M059J (cell line): ENCODE measurements at places on chromosomes 7 and 10.
A peak's percentile ranks its signal among the peaks of the same experiment; 100 is the strongest.

GRCh38 chr7:140334341-140335057 is 63.8 kb downstream of the SLC37A3 start:
- DNase-seq = no peak

DNA sequence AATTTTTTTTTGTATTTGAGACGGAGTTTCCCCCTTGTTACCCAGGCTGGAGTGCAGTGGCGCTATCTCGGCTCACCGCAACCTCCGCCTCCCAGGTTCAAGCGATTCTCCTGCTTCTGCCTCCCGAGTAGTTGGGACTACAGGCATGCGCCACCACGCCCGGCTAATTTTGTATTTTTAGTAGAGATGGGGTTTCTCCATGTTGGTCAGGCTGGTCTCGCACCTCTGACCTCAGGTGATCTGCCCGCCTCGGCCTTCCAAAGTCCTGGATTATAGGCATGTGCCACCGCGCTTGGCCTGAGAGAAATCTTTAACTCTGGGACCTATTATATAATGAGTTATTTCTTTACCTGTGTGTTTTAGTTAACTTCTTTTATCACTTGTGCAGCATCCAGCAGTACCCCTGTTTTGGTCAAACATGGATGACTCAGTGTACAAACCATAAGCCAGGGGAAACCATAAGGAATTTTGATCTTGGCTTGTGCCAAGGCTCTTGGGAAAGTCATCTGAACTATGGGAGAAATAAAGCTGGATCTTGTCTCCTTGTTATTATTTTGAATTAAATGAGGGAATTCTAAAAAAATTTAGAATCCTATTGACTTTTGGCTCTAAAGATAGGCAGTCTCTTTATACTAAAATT is 23.6 kb upstream of the ZRANB1 start:
- peak; percentile 80 for DNase-seq

- peak; percentile 10 for DNase-seq
Measured at GRCh38 chr10:110947061-110947595, 27.7 kb downstream of the SHOC2 start.

DNA sequence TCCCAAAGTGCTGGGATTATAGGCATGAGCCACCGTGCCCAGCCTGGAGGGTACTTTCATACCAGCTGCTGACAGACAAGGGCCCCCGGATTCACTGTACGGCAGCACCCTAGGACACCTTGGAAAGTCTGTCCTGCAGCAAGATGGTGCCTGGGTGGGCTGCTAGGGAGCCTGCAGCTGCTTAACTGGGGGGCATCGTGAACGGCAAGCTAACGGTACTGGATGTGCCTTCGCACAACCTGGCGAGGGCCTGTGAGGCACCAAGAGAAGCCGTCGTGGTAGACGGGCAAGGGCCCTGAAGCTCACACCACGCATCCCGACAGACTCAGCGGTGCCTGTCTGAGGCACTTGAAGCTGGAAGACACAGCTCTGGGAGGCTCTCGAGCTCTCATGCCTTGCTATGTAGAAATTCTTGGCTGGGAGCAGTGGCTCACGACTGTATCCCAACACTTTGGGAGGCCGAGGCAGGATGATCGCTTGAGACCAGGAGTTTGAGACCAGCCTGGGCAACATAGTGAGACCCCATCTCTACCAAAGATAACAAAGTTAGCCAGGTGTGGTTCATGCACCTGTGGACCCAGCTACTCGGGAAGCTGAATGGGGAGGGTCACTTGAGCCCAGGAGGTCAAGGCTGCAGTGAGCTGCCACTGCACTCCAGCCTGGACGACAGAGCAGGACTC is 9.4 kb downstream of the BRAT1 start:
- no peak for DNase-seq

DNA sequence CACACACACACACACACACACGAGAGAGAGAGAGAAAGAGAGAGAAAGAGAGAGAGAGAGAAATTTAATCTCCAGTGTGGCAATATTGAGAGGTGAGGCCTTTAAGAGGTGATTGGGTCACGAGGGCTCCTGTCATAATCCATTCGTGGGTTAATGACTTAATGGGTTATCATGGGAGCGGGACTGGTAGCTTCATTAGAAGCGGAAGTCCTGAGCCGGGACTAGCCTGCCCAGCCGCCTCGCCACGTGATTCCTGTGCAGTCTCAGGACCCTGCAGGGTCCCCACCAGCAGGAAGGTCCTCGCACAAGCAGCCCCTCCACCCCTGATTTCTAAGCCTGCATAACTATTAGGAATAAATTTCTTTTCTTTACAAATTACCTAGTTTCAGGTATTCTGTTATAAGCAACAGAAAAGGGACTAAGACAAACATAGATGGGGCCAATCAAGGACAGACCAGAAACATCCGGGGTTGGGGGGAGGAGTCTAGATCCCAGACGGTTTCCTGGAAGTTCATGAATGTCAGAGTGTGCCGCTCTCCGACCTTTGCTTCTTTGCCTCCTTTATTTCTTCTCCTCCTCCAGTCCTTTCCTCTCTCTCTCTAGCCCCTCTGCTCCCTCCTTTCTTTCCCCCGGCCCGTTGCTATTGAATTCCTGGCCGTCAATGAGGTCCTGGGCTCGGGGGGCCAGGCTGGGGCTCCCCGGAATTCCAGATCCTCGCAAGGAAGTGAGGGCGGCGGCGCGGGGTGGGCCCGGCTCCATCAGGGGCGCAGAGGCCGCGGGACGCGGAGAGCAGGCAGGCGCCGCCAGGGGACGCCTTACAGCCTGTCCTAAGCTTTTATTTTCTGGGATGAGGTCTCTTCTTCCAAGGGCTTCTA is 146.8 kb downstream of the CYP26A1 start:
- DNase-seq = no peak

GRCh38 chr7:51280156-51280555 is 36.5 kb downstream of the COBL start:
- DNase-seq = no peak

DNA sequence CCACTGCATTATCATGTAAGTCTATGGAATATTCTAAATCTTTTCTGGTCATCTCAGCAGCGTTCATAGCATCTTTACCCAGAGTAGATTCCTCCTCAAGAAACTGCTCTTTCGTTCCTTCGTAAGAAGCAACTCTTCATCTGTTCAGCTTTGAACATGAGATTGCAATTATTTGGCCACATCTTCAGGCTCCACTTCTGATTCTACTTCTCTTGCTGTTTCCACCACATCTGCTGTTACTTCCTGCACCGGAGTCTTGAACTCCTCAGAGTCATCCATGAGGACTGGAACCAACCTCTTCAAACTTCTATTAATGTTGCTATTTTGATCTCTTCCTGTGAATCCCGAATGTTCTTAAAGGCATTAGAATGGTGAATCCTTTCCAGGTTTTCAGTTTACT is 12.7 kb downstream of the CHST12 start:
- DNase-seq = no peak

- DNase-seq = peak; percentile 99
Measured at GRCh38 chr7:133853706-133854276, 273.3 kb upstream of the LRGUK start.

GRCh38 chr7:112211348-112211907 is 4.9 kb downstream of the ZNF277 start:
- no peak for DNase-seq

- DNase-seq = no peak
Measured at GRCh38 chr7:75811894-75812678, 1.5 kb downstream of the CCL24 start.

- no peak for DNase-seq
Measured at GRCh38 chr10:78764436-78764835, 304.3 kb upstream of the ZMIZ1 start.

DNA sequence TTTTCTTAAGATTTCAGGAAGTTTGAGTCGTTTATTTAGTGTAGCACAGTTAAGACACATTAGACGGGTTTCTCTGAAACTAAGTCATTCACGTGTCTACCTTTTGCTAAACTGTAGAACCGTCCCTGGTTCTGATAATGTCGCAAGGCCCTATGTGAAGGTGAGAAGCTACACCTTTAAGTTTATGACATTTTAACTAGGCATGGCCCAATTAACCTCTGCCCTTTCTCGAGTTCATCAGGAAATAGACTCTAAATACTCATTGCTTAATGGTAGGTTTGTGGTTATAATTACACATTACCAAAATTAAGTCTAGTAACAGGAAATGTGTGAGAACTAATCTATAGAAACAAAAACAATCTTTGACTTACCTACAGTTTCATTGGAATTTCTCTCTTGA is 126.6 kb upstream of the FZD8 start:
- DNase-seq = no peak

GRCh38 chr10:132665946-132666704 is 119.8 kb downstream of the NKX6-2 start:
- DNase-seq = peak; percentile 94

GRCh38 chr10:74681917-74682627 is 144.3 kb upstream of the KAT6B start:
- no peak for DNase-seq

DNA sequence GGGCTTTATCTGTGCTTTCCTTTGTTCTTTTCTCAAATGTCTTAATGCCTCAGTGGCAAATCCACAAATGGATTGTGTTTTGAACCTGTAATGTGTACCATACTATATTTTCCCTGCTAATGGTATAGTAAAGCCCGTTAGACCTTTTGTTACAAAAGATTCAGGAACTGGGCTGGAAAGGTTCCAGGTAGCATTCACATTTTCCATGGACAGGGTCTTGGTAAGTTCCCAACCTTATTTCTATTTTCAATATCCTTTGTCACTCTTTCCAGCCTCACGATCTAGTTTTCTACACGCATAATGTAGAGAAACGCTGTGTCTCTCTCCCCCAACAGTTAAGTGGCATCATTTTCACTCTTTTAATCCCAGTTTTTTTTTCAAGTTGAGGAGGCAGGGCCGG is 153.0 kb downstream of the PLCE1 start:
- no peak for DNase-seq

GRCh38 chr7:128869944-128870285 is 7.3 kb downstream of the ATP6V1F start:
- DNase-seq = no peak

DNA sequence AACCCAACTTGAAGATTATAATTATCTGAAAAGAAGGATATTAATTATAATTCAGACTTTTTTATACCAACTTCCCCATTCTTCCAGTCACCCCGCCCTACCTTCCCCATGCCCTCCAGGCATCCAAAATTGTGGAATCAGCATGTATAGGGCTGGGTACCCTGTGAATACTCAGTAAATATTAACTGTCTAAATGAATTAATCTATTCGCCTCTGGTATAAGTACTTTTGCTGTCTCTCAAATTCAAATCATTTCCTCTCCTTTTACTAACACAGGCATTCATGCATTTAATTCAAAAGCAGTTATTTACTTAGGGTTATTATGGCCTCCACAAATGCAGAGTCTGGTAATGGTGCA is 26.5 kb upstream of the GOT1 start:
- DNase-seq = no peak

DNA sequence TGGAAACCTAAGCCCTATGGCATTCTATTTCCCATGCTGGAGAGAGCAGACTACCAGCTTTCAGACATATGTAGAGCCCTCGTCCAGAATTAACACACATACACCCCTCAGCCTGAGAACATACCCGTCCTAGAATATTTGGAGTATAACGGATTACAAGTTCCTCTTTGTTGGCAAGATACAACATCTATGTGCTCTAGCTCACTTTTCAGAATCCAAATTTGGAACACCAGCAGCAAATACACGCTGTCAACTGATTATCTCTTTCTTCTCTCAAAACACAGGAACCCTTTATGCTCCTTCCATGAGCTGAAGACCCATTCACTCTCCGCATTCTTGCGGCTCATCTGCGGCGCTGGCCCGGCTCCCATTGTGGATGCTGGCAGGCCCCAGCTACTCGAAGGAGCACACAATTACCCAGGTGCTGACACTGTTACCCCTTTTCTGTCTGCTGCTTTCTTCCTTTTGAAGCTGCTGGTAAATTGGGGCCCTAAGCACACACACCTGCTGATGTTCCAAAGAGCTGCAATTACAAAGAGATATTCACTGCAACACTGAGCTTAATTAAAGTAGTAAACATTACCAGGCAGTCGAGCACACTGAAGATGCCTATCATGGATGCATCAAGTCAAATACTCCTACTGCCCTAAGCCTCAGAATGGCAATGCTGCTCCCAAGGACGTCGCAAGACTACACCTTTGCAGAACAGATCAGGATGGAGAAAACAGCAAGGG is 70.0 kb downstream of the VOPP1 start:
- DNase-seq = no peak

GRCh38 chr7:89042940-89043339 is 247.4 kb upstream of the TEX47 start:
- DNase-seq = no peak

- no peak for DNase-seq
Measured at GRCh38 chr10:31001740-31002139, 29.9 kb downstream of the ZNF438 start.

- no peak for DNase-seq
Measured at GRCh38 chr7:136254148-136254547, 277.0 kb upstream of the MTPN start.

GRCh38 chr7:159147687-159148086 is 3.0 kb upstream of the VIPR2 start:
- DNase-seq = no peak

DNA sequence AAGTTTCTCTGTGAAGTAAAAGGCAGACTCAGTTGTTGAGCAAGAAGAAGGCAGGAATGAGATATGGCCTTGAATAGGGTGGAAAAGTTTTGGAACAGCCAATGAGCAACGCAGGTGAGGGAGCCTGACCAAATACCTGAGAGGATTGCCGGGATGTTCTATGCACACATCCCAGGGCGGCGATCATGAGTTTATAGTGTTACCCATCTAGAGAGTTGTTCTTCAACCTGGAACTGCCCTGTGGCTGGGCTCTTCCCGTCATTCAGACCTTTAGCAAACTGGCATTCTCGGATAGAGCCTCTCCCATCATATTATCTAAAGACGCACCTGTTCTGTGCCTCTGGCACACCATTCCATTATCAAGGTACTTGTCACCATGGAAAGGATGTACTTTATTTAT is 103.0 kb upstream of the KIF5B start:
- DNase-seq = no peak

- DNase-seq = no peak
Measured at GRCh38 chr10:10778959-10779358, 238.7 kb upstream of the CELF2 start.

GRCh38 chr7:75984130-75985008 is 10.0 kb downstream of the TMEM120A start:
- DNase-seq = no peak

DNA sequence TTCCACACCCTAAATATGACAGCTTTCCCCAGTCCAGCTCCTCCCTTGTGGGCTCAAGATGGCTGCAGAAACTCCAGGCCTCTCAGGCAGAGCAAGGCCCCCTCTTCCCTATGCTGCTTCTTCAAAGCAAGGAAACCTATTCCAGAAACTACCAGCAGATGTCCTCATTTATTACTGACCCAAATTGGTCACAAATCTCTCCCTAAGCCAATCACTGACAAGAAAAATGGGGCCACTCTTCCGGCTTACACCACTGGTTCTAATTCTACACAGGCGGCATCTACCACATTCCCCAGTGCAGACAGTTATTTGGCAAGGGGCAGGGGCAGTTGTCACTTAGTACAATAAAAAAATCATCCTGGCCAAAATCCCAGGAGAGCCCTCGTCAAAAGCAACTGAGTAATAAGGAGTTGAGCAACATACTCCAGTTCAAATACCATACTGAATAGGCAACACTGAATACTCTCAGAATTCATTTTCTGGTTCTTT is 150.4 kb downstream of the SFMBT2 start:
- DNase-seq = peak; percentile 85
